ENCODE measurements at places on chromosomes 7 and 10.

DNA sequence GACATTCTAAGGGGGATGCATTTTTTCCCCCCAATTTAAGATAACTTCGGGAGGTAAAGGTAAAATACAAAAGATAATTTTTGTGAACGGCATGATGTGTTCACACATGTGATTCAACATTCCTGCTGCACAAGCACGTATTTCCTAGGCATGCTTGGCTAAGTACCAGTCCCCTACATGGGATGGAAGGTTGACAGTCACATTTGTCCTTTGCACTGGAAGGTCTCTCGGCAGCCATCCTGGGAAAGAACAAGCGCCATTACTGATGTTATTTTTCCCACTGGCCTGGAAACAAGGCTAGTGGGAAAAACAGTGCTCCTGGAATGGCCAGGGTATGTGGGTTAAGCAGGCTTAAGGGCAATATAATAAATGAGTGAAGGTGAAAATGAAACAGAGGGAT is 276.2 kb upstream of the AOAH start:
- DNase-seq, result no peak

- DNase-seq, result no peak
Measured at GRCh38 chr10:96133135-96133534, 3.0 kb downstream of the ZNF518A start.

DNA sequence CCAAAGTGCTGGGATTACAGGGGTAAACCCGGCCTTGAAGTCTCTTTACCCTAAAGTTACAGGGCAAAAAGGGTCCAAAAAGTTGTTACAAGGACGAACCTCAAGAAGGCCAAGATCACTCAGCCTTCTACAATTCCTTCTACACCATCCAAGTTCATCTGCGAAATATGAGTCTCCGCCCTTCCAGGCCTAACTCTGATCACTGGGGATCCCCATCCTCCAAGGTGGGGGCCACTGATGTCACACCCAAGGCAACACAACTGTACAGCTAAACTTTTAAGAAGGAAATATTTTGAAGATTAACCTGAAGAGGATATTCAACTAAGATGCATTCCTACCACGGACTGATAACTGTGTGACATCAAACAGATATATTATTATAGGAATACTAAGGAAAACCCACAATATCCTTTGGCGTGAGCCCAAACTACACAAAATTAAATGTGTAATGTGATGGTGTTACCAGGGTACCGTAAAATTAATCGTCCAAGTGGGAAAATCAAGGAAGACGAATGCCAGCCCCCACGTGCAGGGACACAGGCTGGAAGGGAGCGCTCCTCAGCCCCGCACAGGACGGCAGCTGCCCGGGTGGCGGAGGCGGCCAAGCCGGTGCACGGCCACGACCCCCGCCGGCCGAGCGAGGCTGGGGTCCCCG is 1.0 kb downstream of the PAXIP1 start:
- peak; percentile 6 for DNase-seq

DNA sequence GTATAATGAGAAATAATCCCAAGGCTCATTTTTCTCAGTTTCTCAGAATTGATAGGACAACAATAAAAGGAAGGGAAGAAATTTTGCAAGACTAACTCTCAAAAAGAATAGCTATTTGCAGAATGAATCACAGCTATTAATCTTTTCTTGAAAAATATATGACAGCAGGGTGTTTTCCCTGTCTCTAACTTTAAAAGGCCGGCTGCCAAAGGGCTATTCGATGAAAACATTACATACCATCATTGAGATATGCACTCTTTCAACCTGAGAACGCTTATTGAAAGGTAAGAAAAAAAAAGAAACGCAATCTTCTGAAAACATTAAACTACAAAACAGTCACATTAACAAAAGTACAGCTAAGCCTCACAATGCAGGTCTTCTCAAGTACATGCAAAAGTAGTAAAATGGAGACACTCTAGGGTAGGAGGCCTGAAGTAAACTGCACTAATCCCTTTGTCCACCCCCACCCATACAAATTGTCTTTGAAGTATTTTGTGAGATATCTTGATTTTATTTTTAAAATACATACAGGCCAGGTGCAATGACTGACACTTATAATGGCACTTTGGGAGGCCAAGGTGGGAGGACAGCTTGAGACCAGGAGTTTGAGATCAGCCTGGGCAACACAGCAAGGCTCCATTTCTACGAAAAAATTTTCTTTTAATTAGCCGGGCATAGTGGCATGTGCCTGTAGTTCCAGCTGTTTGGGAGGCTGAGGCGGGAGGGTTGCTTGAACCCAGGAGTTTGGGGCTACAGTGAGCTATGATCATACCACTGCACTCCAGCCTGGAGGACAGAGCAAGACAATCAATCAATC is 83.0 kb downstream of the PARD3 start:
- no peak for DNase-seq

- DNase-seq, result peak; percentile 93
Measured at GRCh38 chr7:24052572-24053260, 231.3 kb upstream of the NPY start.

DNA sequence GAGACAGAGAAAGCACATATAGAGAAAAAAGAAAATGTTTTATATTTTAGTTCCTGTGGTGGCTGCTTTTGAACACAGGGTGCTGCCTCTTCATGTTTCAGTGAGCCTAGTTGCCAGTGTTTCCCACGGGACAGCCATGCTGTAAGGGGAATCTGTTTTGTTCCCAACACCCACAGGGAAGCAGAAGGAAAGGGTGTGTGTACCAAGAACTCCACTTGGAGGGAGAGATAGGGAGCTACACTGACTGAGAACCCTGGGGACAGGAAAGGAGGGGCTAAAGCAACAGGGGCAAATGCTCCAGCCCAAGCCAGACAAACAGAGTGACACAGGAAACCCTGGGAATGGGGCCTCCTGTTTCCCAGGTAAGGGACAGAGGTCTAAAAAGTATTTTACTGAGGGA is 40.2 kb downstream of the FRMPD2 start:
- no peak for DNase-seq

- DNase-seq, result no peak
Measured at GRCh38 chr7:157890921-157891401, 554.2 kb downstream of the DNAJB6 start.

DNA sequence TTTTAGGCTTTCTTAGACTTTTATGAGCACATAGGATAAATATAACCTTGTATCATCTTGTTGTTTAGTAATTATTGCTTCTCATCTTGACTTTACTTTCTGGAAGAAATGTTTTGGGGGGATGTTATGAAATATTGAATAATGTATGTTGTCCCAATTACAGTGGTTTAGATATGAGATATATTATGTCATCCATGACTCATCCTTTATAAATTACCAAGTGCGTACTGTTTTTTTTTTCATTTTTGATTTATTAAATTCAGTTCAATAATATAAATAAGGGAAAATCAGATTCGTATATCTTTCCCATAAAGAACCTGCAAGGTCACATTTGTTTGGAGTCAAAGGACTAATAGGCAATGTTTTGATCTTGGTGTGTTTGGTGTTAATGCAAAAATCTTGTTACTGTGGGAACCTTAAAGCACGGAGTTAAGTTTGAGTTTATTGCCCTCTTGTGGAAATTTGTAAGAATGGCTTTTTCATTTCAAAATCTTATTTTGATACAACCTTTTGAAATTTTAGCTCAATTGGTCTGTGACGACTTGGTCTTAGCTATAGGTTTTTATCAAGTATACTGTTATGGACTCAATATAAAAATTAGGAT is 108.6 kb downstream of the SRI start:
- DNase-seq, result peak; percentile 65

GRCh38 chr10:114682532-114682931 is 24.5 kb upstream of the ABLIM1 start:
- DNase-seq, result no peak

- DNase-seq, result no peak
Measured at GRCh38 chr7:107021600-107021999, 22.9 kb upstream of the PRKAR2B start.

DNA sequence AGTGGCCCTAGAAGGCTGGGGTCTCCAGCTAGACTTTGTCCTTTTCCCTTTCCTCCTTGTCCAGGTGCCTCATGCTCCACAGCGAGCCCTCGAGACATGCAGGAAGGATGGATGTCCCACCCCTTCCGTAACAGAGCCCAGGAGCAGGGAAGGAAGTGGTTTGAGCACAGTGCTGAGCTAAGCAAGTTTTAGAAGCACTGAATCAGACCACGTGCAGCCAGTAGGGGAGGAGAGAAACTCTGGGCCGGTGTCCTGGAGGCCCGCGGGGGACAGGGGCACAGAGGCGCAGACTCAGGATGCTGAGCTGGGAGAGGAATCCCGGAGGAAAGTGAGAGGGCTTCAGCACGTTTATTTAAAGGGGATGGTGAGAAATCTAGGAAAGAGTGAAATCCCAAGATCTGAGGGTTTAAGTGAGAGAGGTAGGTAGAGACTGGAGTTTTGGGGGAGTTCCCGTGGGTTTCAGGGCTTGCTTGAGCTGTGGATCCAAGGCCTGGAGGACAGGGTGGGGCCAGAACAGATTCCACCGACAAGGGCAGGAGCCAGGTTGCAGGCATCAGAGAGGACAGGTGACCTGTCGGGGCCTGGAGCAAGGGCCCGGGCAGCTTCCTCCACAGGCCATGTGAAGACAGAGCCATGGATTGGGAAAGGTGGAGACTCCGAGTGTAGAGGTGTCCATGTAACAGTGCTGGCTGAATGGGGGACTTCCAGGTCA is 4.4 kb upstream of the IRF5 start:
- no peak for DNase-seq

DNA sequence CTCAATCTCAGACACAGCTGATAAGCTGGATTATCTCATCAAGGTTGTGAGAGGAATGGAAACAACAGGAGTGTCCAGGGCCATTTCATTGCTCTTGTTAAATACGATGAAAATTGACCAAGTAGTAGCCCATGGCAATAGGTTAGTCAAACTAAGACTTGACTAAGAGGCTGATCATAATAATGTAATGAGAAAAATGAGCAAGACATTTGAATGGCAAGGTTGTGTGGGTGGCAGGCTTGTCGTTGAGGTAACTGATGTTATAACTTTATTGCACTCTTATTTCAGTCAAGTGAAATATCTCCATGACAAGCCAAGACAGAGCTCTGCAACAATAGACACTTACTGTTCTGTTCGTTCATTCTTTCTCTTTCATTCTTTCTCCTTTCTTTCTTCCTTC is 532.0 kb downstream of the GATA3 start:
- DNase-seq, result no peak

DNA sequence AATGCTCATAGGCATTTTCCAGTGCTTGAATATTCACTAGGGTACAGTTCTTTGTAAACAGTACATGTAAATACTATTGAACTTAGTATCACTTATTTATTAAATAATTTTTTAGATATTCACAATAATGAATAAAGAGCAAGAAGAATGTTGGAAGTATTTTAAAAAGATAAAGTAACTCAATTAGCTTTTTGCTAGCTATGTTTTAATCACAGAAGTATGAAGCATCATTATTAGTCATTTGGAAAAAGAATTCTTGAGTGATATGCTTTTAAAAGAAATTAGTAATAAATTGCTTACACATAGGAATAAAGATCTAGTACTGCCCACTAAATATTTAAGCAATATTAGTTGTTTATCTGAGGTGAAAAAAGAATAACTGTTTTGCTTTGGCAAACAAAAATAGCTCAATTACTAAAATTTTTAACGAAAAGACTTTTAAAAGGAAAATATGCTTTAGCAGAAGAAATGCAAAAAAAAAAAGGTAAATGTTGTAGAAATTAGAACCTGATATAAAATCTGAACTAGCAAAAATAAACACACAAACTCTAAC is 66.5 kb downstream of the SGMS1 start:
- DNase-seq, result no peak

GRCh38 chr7:157113607-157114006 is 25.1 kb upstream of the UBE3C start:
- no peak for DNase-seq

DNA sequence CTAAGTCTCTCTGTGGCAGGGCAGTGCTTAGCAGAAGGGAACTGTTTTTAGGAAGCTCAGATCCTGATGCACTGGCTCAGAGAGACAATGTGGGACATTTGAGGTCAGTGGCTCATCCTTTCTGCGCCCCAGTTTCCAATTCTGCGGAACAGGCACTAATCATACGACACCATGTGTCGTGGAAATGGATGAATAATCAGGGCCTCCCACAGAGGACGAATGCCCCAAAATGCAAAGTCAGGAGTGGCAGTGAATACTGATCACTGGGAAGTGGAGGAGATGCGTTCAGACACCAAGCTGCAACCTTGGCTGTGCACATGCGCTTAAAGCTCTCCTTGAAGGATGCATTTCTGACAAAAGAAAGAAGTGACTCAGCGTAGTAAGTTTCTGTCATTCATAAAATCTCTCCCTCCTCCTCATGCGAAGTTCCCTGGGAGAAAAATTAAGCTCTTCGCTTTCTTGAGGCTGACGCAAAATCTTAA is 21.9 kb upstream of the ECHDC3 start:
- no peak for DNase-seq
